ENCODE measurements at places on chromosomes 16 and 17.
A peak's percentile ranks its signal among the peaks of the same experiment; 100 is the strongest.

GRCh38 chr17:61837175-61838051 is 25.9 kb downstream of the BRIP1 start:
- DNase-seq: peak; percentile 42

- DNase-seq: no peak
Measured at GRCh38 chr17:13940858-13941665, 128.2 kb upstream of the COX10 start.

DNA sequence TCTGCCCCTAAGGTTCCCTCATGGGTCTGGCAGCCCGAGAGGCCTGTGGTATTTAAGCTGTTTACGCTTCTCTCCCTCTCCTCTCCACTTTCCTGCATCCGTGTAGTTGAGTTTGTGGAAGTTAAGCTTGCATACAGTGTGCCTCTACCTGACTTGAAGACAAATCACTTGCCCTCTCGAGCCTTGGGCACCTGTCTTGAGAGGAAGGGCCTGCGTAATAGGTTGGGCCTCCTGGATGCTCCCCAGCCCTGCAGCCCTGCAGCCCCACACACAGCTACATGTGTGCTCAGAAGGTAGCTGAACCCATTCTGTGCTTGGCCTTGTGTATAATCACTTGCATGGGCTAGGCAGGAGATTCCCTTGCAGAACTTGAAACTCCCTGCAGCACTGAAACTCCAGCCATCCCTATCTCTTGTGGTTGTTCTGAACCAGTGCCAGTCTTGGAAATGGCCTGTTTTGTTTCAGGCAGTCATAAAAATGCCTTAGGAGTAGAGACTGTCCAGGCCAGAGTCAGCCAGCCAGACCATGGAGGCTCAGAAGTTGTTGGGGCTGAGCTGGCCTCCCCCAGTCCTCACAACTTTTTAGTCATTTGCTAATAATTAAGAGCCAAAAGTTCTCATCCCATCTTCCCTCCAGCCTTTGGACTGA is 134.6 kb downstream of the CLEC16A start:
- no peak for DNase-seq

DNA sequence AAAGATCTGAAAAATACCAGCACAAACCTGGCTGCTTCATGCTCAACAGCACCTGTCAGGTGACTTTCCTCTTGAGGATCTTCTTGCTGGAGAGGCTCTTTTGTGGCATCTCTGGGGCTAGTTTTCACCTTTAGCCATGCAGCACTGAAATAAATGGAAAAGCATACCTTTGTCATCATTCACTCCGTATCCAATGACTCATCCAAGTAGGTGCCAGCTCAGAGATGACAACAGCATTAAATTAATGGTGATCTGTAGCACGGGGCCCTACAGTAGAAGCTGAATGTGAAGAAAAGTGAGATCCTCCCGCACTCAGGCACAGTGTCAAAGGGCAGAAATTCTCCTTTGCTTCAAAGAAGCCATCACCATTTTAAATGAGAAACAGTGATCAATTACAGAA is 32.2 kb downstream of the KIAA0753 start:
- no peak for DNase-seq

GRCh38 chr17:65324611-65325342 is 187.6 kb downstream of the RGS9 start:
- DNase-seq: no peak

DNA sequence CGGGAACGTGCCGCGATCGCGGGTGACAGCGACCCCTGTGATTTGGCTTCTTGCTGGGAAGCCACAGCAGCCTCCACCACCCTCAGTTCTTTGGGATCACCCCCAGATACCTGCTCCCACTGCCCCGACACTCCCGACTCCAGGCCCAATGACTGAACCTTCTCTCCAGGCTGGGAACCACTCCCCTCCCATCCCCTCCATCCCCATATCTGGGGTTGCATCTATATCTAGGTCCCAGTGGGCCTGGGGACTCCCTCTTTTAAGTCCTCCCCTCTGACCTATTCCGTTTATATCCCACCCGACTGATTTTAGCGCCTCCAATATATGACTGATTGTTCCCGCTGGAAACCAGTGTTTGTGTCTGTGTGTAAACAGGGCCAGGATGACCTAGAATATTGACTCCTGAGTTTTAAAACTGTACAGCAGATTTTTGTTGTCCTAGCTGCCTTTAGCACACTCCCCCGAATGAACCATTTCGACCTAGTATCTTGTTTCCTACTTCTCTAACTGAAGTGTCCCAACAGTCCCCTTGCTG is 667 bp downstream of the PSMD3 start:
- DNase-seq: no peak

DNA sequence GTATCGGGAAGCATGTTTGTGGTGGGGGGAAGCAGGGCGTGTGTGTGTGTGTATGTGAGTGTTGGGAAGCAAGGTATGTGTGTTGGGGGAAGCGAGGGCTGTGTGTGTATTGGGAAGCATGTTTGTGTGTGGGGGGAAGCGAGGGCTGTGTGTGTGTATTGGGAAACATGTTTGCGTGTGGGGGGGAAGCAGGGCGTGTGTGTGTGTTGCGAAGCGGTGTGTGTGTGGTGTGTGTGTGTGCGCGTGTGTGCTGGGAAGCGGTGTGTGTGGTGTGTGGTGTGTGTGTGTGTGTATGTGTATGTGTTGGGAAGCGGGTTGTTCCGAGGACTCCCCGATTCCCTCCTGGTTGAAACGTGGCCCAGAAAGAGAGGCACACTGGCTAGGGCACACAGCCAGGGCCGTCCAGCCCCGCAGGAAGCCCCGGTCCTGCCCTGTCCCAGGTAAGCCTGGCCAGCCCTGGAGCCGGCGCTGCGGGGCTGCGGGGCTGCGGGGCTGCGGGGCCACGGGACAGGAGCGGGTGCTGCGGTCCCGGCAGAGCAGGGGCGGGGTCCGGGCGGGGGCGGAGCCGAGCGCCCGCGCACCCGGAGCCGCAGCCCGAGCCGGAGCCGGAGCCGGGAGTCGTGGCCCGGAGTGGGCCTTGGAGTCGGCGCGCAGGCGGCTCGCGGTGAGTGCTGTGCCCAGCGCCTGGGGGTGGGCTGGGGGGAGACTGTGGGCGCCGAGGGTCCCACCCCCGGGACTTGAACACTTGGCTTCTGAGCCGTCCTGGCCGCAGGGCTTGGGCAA is at the start of gene NOD2:
TSS of gene NOD2 (plus strand) at position 608 of the 783 bp plus-strand sequence. CDS start 5,890 bp downstream, outside the sequence.
- DNase-seq: no peak

GRCh38 chr17:39903158-39903884 is 15.1 kb downstream of the GSDMB start:
- no peak for DNase-seq

DNA sequence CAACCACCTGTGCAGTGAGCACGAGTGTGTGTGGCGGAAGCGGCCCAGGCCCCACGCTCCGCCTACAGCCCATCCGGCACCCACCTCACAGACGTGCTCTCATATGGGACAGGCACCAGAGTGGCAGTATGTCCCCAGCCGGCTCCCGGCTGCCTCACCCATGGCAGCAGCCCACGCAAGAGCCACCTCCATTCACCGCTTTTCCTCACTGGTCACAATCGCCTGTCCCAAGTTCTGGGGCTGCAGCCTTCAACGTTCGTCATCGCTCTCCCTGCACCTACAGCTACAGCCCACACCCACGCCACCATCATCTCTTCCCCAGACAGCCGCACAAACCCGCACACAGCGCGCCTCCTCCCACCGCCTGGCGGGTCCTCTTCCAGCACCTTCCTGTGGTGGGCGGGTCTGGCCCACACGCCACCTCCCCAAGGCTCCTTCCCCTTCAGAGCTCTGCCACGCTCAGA is 17.5 kb upstream of the TRAP1 start:
- DNase-seq: no peak

GRCh38 chr16:50299508-50300105 is 33.3 kb downstream of the ADCY7 start:
- DNase-seq: no peak

DNA sequence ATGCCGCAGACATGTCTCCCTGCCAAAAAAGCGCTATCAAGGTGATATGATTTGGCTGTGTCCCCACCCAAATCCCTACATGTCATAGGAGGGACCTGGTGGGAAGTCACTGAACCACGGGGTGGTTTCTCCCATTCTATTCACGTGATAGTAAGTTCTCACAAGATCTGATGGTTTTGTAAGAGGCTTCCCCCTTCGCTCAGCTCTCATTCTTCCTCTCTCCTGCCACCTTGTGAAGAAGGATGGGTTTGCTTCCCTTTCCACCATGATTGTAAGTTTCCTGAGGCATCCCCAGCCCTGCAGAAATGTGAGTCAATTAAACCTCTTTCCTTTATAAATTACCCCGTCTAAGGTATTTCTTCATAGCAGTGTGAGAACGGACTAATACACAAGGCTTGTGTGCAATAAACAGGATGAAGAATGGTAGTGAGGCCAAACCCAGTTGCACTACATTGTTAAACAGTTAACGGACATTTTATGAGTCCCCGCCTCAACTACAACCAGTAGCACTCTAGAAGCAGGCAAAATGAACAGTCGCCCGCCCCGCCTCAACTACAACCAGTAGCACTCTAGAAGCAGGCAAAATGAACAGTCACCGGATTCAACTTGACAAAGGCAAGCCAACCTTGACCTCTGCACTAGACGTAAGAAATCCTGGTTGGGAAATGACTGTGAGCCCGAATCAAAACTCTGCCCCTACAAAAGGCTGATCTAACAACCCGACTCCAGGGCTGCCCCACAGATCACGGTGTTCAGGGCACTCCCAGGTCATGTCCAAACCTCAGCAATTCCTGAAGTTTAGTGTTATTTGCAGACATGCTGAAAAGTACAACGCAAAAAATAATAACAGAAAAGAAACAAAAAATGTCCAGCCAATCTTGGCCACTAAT is 26.3 kb downstream of the VPS53 start:
- no peak for DNase-seq

- DNase-seq: no peak
Measured at GRCh38 chr16:19697756-19698318, 20.2 kb downstream of the KNOP1 start.

DNA sequence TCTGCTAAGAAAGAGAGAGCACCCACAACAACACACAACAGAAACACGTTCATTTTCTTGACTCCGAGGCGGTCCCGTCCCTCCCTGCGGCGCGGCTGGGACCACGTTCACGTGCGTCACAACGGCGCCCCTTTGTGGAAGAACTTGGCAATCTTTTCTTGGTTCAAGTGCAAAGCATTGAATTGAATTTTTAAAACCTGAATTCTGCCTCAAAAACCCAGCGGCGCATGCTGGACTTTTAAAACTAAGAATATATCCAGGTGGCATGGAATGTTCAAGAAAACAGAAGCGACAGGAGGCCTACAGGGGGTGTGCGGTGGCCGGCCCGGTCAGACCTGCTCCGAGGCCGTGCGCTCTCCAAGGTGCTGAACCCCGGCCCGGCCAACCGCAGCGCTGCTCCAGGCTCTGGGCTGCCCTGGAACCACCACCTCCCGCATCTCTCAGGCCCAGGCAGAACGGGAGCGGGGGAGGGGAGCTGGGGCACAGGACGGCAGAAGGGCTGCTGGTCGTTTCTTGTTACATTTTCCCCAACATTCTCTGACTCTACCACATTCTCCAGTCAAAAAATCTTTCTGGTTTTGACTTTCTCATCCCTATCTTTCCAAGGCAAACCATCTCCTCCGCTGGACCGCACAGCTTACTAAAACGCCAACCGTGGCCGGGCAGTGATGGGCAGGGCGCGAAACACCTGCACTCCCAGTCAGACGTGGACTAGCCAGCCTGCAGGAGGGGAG is 3.4 kb upstream of the HEXD start:
- no peak for DNase-seq

GRCh38 chr17:49438436-49439278 is 24.0 kb upstream of the PHB1 start:
- DNase-seq: no peak

DNA sequence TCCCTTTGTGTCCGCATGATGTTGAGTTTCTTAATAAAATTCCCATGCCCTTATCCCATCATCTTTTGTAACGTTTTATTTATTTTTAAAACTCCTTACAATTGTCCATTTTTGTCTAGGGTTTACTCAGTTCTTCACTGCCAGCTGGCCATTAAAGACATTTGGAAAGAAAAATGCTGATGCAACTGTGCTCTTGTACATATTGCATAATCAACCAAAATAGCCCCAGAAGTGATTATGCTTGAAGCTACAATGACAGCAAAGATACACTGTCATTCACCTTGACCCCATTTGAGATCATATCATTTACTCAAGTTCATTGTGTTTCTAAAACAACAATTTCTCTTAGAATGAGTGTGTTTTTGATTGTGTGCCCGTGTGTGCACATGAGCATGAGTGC is 1074.6 kb upstream of the RBFOX1 start:
- DNase-seq: no peak

DNA sequence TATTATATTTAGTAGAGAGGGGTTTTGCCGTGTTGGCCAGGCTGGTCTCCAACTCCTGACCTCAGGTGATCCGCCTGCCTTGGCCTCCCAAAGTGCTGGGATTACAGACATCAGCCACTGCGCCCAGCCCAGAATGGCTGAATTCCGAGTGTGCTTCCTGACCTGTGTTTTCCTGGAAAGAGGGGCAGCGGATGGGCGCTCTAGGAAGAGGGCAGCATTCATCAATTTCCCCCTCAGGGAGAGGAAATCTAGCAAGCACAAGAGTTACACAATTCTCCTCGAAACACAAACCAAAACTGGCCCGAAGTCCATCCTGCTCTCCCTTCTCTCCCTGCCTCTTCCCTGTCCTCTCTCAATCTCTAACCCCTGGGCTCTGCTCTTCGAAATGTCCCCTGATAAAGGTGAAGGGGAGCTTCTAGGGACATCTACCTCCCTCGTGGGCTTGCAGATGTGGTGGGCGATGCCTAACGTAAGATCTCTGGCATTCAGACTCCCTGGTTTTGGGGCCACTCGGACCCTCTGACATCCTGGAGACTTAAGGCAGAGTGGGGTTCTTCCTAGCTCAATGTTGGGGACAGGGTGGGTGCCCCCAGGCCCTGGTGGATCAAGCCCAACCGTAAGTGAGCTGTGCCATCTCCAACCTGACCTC is 1.0 kb downstream of the IL27 start:
- DNase-seq: no peak

- no peak for DNase-seq
Measured at GRCh38 chr17:72358465-72358864, 237.6 kb downstream of the SOX9 start.

DNA sequence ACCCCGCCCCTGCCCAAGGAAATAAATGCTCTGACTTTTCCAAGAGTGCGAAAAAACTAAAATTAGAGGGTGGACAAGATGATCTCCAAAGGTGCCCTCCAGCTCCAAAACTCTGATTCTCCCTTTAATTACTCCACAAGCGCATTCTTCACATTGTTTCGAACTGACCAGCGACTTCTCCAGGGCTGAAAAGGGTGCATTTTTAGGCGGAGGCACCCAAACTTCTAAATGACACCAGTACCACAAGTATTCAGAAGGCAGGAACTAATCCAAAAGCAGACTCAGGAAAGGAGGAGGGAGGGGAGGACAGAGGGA is 750 bp downstream of the ZFHX3 start:
- DNase-seq: no peak

- peak; percentile 84 for DNase-seq
Measured at GRCh38 chr16:47037746-47038458, 64.4 kb upstream of the DNAJA2 start.

- peak; percentile 35 for DNase-seq
Measured at GRCh38 chr16:67415872-67416793, at the start of gene ZDHHC1. ZDHHC1 (minus strand) TSS chr16:67416477; CDS start chr16:67407775, 8,702 bp downstream.

- DNase-seq: no peak
Measured at GRCh38 chr16:10218490-10219206, 36.4 kb upstream of the GRIN2A start.

All from NCI-H1105 (cell line).